ENCODE measurements at places on chromosomes 5 and 9.

DNA sequence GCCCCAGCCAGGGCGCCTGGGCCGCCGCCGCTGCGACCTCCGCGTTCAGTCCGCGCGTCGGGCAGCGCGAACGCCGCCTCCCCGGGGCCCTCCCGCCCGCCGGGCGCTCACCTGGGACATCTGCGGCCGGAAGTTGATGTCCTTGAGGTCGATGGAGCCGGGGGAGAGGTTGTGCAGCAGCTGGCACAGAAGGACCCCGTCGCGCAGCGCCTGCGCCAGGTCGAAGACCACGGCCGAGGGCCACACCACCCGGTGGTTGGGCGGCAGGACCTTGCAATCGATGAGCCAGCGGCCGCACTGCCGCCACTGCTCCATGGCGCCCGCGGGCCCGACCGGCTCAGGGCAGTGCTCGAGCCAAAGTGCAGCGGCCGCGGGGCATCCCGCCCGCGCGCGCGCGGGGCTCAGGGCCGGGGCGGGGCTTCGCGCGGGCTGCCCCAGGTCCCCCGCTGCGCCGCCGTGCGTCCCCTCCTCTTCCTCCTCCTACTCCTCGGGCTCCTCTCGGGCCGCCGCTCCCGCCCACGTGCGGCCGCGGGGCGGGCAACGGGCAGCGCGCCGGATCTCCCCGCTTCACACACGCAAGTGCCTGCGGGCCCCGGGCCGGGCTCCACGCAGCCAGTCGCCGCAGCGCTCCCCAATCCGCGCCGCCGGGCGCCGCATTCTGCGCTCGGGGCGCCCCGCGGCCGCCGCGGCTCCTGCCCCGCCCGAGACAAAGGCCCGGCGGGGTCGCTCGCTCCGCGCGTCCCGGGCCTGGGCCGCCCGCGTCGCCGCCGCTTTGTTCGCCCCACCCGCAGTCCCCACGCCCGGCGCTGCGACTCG, at the start of gene VAV2:
Gene VAV2 (minus strand): TSS at position 361 of the 816 bp plus-strand sequence. CDS start 46 bp downstream, at position 315.
- no peak for DNase-seq

GRCh38 chr5:73748510-73749400, 122.8 kb downstream of the ARHGEF28 start:
- DNase-seq, result no peak

DNA sequence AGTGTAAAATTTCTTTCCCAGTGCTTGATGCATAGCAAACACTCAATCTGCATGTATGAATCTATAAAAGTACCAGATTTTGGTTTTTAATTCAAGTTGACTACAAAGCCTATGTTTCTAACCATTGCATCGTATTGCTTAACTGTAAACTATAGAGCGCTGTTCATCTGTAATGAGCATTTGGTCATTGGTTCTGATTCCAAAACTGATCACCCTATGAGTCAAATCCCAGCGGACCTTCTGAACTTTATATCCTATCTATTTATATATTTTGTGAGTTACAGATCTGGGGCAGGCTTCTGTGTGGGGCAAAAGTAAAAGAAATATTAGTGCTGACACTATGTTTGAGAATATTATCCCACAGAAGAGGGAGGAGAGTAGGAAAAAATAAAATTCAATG, 305.7 kb upstream of the TNC start:
- DNase-seq, result no peak

DNA sequence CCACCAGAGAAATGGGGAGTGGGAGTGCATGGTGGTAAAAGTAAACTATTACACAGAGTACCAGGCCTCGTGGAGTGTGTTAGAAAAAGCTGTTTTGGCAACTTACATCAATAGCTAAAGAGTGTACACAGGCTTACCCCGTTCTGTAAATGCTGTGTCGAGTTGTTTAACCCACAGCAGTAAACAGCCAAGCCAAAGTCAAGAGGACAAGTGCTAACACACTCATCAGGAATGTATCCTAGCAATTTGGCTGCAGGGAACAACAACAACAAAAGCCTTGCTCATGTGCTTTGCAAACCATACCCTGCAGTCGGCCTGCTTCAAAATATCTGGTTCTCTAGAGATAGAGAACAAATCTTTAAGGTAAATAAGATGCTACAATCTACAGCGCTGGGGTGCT, 15.9 kb downstream of the DAP start:
- no peak for DNase-seq

DNA sequence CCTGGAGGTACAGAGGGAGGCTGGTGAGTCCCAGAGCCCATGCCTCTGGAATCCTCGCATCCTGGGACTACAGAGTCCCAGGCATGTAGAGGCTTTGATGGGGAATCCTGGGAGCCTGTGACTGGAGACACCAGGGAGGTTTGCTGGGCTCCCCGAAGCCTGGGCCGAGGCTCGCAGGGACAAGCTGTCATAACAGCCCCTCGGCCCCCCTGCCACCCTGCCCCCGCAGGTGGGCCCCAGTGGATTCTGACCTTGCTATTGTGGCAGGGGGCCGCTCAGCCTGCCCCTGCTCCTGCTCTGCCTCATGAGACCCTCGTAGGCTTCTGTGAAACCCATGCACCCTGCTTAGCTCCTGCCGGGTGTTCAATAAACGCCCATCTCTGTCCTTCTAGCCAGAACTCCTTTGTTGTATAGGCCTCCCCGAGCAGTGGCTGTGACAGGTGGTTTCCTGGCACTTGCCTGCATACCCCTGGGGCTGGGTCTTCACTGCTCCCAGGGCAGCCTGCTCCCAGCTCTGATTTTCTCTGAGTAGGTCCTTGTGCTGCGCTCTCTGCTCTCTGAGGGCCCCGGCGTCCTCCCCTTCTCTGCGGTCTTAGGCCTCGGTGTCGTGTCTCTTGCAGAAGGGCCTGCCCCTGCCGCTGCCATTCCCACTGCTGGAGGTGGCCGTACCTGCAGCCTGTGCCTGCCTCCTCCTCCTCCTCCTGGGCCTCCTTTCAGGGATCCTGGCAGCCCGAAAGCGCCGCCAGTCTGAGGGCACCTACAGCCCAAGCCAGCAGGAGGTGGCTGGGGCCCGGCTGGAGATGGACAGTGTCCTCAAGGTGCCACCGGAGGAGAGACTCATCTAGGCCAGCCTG, 20.4 kb downstream of the CRB2 start:
- no peak for DNase-seq

- DNase-seq, result no peak
Observed at GRCh38 chr5:111299067-111299481, 74.9 kb downstream of the CAMK4 start.

- no peak for DNase-seq
Observed at GRCh38 chr9:93060746-93061259, 2.3 kb downstream of the SUSD3 start.

DNA sequence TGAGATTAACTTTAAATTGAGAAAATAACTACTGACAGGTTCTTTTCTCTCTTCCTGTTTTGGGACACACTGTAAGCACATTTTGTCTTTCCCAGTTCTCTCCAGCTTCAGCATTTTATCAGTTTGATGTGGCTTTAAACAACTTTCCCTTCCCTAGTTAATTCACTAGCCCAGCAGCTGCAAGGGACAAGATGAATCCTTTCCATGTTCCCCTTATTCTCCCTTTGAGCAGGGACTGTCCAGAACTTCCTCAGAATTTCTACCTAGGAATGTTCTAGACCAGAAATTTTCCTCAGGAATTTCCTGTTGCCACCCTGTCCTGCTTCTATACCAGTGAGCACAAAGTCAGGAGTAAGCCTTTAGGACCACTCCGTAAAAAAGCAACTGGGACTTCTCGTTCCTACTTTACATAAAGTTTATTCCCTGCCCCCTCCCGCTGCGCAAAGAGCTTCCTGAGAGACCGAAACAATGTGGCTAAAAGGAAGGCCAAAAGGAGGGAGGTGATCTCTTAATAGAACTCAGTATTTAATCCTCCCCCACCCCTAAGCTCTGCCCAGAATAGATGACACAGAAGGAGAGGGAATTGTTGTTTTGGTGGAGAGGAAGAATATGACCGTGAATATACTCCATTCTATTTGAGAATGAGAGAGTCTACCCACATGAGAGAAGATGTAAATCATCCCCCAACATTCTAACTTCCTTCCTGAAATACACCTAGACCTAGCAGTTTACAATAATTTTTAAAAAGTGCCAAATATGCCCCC, 61.9 kb downstream of the GLIS3 start:
- no peak for DNase-seq
